Activated T-helper 1 cell treated with anti-CD3 and anti-CD28 coated beads, Interleukin-2, amount 50 U/mL, for 16 hours (primary cell): ENCODE measurements at places on chromosomes 6 and 20.

GRCh38 chr20:11067359-11067758, 393.6 kb upstream of the JAG1 start:
- DNase-seq = no peak

GRCh38 chr6:168149015-168149414, 70.0 kb upstream of the FRMD1 start:
- no peak for DNase-seq

DNA sequence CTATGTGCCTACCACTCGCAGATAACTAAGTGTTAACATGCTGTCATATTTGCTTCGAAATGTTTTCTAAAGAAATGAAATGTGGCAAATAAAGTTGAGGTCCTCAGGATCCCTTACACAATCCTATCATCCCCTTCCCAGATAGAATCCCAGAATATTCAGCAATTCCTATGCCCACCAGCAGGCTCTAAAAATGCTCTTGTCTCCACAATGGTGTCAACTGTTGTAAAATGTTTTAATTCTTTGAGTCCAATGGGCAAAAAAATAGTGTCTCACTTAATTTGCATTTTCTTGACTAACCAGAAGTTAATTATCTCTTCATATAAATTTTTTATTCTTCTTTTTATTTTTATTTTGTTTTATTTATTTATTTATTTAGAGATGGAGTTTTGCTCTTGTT, 103.9 kb upstream of the MAP7 start:
- no peak for DNase-seq

GRCh38 chr6:52454556-52454955, 34.4 kb downstream of the EFHC1 start:
- no peak for DNase-seq

DNA sequence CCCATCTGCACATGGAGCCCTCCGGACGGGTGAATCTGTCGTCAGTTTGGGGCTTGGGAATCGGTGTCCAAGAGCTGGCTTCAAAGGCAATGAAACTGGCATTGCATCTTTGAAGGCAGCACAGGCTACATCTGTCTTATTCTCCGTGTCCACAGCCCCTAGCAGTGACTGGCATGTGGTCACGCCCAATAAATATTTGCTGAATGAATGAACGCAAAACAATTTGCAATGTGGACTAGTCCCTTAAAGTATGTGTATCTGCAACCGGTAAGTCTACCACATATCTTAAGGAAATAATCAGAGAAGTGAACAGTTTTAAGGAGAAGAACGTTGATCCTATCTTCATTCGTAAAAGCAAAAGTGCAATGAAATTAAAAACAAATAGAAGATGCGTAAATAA, 8.0 kb upstream of the PMEPA1 start:
- no peak for DNase-seq

- no peak for DNase-seq
Measured at GRCh38 chr20:52127309-52127708, 64.3 kb downstream of the ZFP64 start.

DNA sequence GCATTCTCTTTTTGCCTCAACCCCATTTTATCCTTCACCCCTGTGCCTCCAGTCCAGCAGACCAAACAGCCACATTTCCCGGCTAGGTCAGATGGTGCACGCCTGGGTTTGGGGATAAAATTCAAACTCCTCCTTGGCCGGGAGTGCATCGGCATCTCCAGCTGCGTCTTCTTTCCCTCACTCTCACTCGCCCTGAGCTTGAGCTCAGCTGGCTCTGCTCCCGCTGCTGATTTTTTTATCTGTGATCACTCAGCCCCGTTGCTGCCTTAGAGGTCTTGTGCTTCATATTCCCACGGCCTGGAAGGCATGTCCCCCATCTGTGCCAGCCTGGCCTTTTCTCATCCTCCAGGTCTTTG, 6.8 kb upstream of the EZR start:
- DNase-seq = no peak

- no peak for DNase-seq
Measured at GRCh38 chr20:62225820-62226635, 6.0 kb upstream of the HRH3 start.

DNA sequence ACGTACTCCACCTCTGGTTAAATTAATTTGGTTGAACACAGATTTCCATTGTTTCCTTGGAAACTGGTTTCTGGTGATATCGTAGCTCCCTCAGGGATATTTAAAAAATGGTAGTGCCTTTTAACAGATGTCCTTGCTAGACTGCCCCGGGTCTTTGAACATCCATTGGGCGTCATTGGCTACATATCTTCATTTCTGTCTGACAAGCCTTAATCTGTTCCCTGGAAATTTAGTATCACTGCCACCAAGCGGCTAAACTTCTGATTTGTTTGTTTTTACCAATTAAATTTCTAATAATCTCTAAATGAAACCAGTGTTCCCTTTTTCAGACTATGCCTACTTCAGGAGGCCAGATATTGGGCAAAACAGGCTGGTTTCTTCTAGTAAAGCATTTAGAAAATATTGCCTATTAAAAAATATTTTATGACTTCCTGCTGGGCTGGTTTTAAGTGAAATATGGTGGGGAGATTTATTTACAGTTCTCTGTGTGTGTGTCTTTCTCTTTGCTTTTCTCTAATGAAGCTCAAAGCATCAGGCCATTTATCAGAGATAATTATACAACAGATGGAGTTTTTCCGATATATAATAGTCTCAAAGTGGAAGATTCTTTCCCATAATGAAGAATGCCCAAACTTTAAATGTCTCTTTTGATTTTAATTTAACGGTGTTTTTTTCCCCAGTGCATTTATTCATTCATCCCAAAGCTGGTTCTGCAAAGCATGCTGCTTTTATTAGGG, 249.5 kb downstream of the ZFAND3 start:
- no peak for DNase-seq

DNA sequence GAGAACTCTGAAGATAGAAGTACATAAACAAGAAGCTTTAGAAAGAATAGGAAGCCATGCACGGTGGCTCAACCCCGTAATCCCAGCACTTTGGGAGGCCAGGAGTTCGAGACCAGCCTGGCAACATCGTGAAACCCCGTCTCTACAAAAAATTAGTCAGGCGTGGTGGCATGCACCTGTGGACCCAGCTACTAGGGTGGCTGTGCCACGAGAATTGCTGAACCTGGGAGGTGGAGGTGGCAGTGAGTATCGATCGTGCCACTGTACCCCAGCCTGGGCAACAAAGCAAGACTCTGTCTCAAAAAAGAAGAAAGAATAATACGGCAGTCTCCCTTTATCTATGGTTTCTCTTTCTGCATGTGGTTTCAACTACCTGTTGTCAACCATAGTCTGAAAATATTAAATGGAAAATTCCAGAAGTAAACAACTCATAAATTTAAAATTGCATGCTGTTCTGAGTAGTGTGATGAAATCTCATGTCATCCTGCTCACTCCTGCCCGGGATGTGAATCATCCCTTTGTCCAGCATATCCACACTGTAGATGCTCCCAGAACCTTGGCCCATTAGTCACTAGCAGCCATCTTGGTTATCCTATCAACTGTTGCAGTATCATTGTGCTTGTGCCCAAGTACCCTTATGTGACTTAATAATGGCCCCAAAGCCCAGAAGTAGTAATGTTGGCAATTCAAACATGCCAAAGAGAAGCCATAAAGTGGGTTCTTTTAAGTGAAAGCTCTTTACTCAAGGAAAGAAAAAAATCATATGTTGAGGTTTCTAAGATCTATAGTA, 22.1 kb downstream of the DEK start:
- no peak for DNase-seq

DNA sequence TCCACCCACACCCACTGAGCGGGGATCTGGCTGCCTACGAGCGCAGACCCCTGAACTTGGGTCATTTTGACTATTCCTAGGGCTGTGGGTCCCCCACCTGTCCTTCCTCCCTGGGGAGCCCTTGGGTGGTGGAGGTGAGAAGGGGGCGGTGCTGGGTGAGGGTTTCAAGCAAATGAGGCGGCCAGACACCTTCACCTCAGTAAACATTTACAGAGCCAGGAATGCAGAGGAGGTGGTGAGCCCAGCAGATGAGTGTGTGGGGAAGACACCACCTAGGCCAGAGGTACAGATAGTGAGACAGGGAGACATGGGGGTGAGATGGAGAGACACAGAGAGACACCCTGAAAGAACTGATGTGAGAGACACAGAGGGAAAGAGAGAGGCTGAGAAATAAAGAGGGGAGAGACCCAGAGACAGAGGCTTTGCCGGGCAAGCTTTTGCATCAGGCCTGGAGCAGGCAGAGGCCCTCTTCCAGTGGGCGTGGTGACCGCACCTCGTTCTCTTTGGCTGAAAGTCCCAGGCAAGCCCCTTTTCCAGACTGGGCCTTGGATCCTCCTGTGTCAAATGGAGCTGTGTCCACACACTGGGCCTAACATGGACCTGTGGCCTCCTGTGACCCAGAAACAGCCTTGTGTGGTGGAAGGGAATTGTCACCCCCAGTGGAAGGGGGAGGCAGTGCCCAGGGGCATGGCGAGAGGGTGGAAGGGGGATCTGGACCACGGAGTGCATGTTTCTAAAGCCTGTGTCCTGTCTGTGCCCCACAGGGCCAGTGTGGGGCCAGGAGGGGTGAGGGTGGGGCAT, 29.7 kb downstream of the CEBPB start:
- DNase-seq = no peak

DNA sequence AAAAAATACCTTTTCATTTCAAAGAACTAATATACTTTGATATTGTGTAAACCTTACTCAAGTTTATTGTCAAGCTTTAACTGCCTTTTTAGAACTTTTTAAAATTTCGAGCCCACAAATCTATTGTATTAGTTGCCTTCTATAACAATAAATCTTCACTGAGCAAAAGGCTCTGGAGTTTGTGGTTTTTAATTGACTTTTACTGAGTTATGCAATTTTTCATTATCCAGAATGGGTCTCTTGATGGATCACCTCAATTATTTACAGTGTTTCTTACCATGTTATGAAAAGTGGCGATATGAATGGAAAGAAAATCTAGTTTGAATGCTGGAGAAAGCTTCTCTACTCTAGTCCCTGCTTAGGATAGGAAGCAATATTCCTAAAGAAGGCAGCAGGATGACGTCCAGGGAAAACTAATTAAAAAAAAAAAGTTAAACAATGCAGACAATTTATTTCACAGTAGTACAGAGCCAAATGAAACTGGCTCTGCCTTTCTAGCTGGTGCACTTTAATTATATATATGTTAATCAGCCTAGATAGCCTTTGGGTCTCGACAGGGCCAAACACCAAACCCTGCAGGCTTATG, 5.0 kb downstream of the ID4 start:
- DNase-seq = no peak

DNA sequence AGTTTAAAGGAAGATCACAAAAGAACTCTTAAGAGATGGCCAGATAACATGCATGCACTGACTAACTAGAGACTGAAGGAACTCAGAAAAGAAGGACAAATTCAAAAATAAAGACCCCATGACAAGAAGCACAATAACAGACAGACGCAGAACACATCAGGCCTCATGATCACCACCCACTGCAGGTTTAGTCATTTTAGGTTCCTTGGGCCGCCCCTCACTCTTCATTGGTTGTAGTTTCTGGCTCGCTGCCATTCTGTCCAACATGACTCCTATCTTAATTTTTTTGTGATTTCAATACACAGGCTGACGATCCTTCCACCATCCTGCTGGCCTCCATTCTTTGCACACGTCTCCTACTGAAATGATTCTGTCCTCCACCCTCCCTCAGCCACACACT, 21.6 kb downstream of the STX7 start:
- DNase-seq = no peak

DNA sequence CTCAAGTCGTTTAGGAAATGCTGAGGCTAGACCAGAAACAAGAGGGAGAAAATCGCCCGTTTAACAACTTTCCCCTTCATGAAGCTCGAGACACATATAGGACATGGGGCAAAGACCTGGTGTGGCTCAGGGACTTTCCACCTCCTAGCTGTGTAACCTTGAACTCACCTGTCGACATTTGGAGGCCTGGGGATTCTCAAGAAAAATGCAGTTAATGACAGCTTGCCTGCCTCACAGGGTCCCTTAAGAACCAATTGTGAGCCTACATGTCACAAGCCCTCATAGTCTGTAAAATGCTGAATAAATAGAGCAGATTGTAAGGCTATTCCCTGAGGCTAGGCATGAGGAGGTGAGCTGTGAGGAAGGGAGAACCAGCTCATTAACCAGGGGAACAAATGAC, 35.1 kb downstream of the MGME1 start:
- no peak for DNase-seq

DNA sequence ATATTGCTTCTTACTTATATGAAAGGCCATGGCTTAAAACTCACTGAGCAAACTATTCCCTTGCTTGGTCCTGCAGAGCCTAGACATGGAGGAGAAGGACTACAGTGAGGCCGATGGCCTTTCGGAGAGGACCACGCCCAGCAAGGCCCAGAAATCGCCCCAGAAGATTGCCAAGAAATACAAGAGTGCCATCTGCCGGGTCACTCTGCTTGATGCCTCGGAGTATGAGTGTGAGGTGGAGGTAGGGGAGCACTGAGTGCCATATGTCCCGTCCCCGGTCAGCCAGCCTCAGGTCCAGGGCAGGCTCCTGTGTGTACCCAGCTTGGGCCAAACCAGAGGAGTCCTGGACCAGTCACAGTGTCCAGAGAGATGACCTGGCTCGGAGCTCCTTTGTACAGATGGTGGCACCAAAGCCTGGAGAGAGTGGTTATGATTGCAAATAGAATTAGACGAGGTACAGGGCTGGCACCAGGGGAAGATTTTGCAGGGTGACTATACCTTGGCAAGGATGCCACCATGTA, 21.0 kb downstream of the EPB41L1 start:
- DNase-seq = no peak

- DNase-seq = no peak
Measured at GRCh38 chr6:7262746-7263518, 50.1 kb downstream of the SSR1 start.

DNA sequence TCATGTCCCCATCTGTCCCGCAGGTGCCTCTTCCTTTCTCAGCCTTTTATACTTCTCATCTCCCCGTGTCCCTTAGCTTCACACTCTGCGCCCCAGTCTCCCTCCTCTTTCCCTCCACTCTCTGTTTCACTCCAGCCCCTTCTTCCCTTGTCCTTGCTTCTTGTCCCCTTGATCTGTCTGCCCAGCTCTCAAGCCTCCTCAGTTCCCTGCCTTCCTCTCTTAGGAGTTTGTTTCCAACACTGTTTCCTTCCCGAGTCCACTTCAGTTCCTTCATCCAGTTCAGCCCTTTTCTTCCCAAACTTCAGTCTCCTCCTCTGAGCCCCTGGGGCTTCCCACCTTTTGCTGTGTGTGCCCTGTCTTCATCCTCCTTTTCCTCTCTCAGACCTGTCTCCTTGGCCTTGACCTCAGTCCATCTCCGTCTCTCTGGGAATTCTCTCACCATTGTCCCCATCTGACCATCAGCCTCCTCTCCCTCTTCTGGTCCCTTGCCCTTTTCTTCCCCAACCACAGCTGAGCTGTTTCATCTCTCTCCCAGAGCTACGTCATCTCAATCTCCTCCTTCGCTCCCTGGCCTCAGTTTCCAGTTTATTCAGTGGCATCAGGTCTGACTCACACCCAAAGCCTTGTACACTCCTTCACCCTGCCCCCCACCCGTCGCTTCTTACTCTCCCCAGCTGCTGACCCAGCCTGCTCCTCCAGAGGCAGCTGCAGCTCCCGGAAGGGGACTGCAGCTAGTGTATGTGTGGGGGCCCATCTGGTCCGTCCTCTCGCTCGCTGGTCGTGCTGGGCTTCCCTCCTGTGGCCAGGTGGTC, 2.7 kb upstream of the DDR1 start:
- DNase-seq = no peak
